ENCODE measurements at places on chromosomes 5 and 9. TPM values are rescaled to one million over a fixed set of nuclear protein-coding genes. Genes with fewer than 3 reads are reported as not detected.

DNA sequence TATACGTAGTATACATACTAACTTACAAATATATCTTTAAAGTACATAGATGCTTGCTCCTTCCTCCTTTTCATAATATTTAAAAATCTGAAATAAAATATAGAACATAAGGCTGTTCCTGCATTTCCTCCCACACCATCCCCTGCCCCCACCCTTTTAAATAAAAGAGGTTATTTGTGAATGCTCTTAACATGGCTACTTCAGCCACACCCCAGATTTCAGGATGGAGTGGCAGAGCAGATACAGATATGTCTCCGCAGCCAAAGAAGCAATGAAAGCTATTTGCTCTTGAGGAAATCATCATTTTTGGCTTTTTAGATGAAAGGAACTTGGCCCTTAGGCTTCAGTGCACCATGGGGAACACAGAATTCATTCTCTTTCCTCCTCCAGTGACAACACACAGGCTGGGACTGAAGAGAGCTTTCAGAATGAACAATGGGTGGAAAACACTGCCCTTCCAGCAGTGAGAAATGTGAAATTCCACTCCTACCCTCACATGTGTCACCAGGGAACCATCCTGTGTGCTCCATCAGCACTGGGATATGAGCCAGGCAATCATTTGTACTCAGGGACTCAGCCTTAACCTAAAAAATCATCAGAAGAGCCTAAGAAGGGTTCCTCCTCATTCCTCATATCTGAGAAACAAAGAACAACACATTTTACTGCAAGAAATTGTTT, 134.3 kb downstream of the PPP2R2B start:
- no peak for DNase-seq

DNA sequence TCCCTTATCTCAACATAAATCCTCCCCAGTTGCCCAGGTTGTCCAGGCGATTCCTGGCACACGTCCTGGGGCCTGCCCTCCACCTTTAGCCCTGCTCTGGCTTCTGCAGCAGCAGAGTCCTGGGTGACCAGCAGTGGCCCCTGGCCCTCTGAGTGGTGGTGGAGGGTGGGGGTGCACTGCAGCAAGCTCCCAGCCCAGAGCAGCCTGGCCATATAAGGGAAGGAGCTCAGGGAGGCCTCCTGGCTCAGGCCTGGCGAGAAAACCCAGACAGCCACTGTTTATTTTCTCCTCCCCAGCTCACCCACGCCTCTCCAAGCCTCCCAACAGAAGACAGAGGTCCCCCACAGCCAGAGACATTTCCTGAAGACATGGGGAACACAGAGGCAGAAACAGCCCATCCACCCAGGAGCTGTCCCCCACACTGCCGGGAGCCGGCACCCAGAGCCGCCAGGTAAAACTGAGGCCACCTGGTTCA, 44.7 kb upstream of the IL17B start:
- peak; percentile 21 for DNase-seq

LTC4S gene
- total RNA-seq, result 4.0 TPM

GRCh38 chr9:96078897-96079490, 203.5 kb downstream of the ERCC6L2 start:
- DNase-seq, result no peak

HNRNPK gene
- 369 TPM for total RNA-seq

DNA sequence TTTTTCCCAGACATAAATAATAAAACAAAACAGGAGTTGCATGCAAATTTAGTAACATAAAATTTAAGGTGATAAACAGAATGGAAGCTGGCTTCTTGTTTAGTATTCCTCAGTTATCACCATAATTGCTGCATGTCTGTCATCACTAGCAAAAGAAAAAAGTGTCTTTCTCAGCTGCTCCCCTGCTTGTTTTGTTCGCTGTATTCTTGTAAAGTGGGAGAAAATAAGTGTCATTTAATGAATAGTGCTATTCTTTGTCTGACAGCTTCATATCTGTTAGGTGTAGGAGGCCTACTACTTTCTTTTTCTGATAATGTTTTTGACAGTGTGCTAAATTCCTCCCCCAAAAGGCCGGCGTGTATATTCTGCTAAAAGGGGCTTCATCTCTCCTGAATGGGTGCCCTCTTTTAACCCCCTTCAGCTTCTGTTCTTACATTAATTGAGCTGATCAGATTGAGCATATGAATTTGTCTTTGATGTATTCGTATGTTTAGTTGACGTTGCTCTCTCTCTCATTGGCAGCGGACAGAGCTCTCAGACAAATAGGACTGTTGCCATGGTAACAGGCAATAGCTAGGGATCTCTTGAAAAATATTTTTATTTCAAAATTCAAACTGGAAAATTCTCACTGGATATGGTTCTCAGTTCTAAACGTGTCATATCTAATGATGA, 303.8 kb downstream of the KIAA0825 start:
- no peak for DNase-seq

PCDHB12 gene
- total RNA-seq, result 0.96 TPM

GRCh38 chr5:54476682-54477081, 21.2 kb downstream of the HSPB3 start:
- no peak for DNase-seq

DNA sequence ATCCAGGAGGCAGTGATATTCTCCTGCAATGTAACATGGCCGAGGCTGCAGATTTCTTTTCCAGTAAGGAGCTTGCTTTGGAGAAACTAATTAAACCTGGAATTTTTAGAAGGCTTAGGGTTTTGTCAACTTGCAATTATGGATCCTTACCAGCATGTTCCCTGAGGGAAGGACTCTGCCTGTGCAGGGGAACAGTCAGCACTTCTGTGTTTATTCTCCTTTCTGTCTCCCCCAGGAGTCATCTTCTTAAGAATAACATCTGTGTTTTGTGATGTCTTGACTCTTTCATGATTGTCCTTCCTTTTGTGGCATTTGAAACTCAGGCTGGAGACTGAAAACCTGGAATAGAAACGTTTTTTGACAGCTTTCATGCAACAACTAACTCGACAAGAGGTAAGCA, 80.5 kb upstream of the TNFSF8 start:
- DNase-seq, result no peak

GRCh38 chr9:122168356-122168755, 8.6 kb downstream of the MORN5 start:
- DNase-seq, result no peak

GRCh38 chr5:33934176-33934575, 2.0 kb upstream of the RXFP3 start:
- DNase-seq, result no peak

- no peak for DNase-seq
These were observed 210.4 kb upstream of the SLC30A5 start for GRCh38 chr5:68883436-68883835.

CCDC187 gene
- total RNA-seq, result not detected

DNA sequence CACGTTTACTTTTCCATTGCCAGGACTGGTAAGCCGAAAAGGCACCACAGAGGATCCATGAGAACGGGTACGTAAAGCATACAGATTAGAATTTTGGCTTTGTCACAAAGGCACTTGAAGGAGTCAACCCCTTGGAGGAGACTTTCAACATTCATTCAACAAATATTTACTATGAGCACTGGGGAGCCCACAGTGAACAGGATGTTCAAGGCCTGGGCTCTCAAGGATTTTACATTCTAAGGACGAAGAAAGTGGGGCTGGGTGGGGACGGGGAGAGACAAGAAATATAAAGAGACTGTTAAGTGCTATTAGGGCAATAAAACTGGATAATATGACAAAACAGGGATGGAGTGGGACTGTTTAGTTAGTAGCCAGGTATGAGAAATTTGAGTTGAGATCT, 66.0 kb downstream of the KLF4 start:
- DNase-seq, result no peak

GRIA1 gene
- not detected for total RNA-seq

SPINK6 gene
- total RNA-seq, result not detected

DNA sequence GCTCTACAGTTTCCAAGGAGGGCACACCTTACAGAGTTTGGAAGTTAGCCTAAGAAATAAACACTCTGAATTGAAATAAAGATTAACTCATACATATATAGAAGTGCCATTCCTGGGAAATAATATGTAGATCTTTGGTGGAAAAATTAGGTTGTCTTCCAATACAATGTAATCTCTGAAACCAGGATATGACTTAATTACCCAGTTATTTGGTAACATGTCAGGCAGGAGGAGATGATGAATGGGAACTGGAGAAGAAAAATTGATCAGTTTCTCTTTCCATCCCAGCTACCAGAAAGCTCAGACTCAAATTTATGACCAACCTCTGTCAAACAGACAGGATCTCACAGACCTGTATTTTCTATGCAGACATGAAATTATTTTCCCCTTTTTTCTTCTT, 215.2 kb upstream of the SNX2 start:
- no peak for DNase-seq

ROPN1L gene
- total RNA-seq, result not detected

DNA sequence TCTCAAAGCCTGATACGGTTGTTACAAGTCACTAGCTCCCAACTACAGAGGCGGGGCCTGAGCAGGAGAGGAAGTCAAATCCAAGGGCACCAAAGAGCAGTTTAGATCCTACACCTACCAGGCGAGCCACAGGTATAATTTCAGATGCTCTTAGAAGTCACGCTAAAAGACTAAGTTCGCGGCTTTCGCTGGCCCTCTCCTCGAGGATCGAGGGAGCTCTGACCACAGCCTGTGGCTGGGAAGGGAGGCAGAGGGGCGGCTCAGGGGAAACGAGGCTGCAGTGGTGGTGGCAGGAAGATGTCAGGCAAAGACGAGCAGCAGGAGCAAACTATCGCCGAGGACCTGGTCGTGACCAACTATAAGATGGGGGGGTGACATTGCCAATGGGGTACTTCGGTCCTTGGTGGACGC, 48.6 kb downstream of the SEMA4D start:
- DNase-seq, result no peak

- no peak for DNase-seq
These were observed 12.5 kb downstream of the DNAH5 start for GRCh38 chr5:13932011-13932410.

- DNase-seq, result no peak
These were observed 50.7 kb downstream of the SPEF2 start for GRCh38 chr5:35668319-35668718.

DNA sequence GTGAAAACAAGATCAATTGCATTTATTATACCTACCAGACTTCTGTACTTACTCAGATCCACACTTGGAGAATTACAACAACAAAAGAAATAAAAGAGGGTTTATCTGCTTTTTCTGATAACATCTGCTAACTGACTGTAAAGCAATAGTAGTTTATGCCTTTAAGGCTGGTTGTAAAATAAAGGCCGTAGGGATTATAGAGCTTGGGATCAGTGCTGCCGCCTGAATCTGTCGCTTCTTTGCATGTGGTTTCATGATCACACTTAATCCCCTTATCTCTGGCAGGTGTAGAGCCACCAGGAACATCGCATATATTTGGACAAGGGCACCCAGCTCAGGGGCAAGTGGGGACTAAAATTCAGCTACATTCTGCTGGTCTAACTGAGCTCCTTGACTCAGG, 146.7 kb downstream of the CCDC192 start:
- no peak for DNase-seq

DNA sequence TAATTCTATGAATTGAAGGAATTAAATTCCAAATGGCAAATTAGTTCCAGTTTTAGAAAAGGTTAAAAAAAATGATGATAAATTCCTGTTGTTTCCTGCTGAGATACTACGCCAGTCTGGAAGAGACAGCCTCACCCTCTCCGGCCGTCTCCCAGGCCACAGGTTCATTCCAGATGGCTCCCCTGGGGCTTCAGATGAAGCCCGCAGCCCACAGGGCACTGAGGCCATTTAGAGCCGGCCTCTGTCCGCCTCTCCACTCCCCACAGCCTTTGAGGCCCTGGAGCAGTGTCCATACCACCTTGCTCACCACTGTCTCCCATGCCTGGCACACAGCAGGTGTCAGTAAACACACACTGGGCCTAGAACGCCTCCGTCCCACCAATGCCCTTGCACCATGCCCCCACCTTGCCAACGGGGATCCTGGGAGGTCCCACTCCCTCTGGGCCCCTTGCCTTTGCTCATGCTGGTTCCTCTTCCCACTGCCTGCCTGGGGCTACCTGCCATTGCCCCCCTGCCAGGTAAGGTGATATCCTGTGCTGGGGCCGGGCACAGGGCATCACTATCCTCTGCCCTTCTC, 26.1 kb downstream of the GFPT2 start:
- DNase-seq, result no peak

- peak; percentile 54 for DNase-seq
These were observed 591 bp downstream of the ABCA1 start for GRCh38 chr9:104927216-104927911.

DNA sequence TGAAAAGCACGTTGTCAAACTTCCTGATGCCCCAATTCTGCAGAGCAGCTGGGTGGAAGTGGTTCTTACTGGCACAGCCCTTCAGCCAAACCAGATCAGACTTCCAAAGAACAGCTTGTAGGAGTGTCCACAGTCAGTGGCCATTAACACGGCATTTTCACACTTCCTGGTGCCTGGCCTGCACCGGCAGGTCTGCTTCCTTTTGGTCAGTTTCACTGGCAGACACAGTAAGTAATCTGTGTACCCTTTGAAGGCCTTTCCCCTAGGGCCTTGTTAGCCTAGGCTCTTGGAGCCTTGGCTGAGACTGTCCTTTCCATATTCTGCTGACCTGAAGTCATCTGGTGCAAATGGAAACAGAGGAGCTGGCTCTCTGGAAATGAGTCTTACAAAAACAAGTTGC, 297.5 kb upstream of the TNC start:
- DNase-seq, result no peak

SPATA31E1 gene
- total RNA-seq, result not detected

TAS2R1 gene
- total RNA-seq, result not detected

DOCK2 gene
- total RNA-seq, result 4.1 TPM

HK3 gene
- total RNA-seq, result 3.1 TPM

FOXD4L5 gene
- total RNA-seq, result not detected

- DNase-seq, result no peak
These were observed 306.2 kb downstream of the PIK3R1 start for GRCh38 chr5:68521776-68522175.

- peak; percentile 23 for DNase-seq
These were observed 36.2 kb downstream of the VAV2 start for GRCh38 chr9:133955821-133956411.

C9orf40 gene
- 1.9 TPM for total RNA-seq

GRCh38 chr9:6909181-6909580, 151.4 kb downstream of the KDM4C start:
- DNase-seq, result no peak

- DNase-seq, result no peak
These were observed 90.7 kb upstream of the PANK3 start for GRCh38 chr5:168669668-168670378.

- DNase-seq, result peak; percentile 6
These were observed 27.6 kb downstream of the ADAMTS2 start for GRCh38 chr5:179317411-179318220.

GPR150 gene
- 0.29 TPM for total RNA-seq
